AG04450 (cell line): ENCODE measurements at places on chromosomes 2 and 18.

DNA sequence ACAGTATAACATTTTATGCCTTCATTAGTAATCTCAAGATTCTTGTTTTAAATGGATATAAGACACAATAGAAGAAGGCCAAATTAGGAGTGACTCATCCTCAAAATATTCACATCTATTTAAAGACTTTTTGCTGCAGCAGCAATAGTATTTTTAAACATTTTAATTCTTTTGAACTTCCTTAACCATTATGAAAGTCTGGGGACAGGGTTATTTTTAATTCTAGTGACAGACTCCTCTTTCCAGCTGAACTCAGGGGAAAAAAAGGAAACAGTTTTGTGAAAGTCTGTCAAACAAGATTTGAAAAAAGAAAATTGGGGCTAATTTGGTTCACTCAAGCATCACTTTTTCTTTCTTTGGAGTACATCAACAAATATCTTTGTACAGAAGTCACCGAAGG lies 541.8 kb downstream of the NUP35 start:
- DNase-seq = no peak

DNA sequence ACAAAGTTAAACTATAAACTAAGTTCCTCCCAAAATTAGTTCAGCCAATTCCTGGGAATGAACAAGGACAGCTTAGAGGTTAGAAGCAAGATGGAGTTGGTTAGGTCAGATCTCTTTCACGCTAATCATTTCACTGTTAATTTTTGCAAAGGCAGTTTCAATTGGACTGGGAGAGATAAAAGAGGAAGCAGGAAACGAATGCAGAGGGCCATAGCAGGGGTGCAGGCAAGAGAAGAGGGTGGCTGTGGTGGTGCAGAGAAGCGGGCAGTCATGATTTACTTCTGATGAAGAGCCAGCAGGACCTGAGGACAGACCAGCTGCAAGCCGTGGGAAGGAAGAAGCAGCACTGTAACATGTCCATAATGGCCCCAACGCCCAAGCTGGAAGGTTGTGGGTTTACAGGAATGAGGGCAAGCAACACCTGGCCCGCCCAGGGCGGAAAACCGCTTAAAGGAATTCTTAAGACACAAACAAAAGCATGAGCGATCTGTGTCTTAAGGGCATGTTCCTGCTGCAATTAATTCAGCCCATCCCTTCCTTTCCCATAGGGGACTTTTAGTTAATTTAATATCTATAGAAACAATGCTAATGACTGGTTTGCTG lies 4.1 kb upstream of the RMP24 start:
- DNase-seq = no peak

DNA sequence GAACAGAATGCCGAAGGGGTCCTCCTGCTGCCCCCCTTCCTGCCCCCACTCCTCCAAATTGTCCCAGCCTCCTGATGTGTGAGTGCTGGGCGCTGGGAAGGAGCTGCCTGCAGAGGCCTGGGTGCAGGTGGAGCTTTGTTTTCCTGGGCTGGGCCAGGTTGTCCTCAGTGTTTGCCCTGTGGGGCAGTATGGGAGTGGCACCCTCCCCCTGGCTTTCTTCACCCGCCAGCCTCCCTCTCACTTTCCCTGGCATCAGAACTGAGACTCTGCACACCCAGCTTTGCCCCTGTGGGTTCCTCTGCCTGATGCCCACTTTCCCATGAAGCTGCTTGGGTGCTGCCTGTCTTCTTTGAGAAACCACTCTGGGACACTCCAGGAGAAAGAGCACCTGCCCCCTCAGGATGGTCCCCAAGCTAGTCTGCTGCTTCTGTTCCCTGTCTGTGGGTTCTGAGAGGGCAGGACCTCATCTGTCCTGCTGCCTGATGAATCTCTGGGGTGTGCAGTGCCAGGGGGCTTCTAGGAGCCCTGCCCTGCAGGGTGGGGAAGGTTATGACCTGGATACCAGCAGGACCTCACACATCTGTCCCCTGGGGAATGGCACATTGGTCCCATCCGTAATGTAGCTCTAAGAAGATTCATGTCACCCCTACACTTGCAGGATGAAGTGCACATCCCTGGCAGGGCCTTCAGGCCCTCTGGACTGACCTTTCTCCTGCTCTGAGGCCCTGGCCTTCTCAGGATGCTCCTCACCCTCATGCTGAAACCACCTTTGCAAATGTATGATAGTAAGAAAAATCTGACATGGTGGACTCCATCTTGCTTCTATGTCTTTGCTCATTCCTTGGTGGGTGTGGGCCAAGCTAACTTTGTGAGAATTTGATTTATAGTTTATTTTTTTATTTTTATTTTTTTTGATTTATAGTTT lies 146.8 kb upstream of the HS6ST1 start:
- no peak for DNase-seq

- no peak for DNase-seq
These were observed 15.7 kb downstream of the SH3RF3 start for GRCh38 chr2:109144721-109145120.

- DNase-seq = no peak
These were observed 73.2 kb downstream of the ASB1 start for GRCh38 chr2:238499731-238500580.

GRCh38 chr2:169849710-169850109 lies 22.5 kb downstream of the UBR3 start:
- DNase-seq = no peak

DNA sequence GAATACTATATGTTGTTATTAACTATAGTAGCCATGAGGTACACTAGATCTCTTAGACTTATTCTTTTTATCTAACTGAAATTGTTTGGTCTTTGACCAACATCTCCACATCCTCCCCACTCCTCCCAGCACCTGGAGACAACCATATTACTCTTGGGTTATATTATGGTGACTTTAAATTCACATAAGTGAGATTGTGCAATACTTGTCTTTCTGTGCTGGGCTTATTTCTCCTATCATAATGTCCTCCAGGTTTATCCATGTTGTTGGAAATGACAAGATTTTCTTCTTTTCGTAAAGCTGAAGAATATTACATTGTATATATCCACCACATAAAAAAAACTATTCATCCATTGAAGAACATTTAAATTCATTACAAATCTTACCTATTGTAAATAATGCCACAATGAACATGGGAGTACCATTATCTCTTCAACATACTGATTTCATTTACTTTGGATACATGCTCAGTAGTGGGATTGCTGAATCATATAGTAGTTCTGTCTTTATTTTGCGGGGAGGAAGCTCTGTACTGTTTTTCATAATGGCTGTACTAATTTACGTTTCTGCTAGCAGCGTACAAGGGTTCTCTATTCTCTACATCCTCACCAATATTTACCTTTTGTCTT lies 159.2 kb upstream of the SCN7A start:
- DNase-seq = no peak

DNA sequence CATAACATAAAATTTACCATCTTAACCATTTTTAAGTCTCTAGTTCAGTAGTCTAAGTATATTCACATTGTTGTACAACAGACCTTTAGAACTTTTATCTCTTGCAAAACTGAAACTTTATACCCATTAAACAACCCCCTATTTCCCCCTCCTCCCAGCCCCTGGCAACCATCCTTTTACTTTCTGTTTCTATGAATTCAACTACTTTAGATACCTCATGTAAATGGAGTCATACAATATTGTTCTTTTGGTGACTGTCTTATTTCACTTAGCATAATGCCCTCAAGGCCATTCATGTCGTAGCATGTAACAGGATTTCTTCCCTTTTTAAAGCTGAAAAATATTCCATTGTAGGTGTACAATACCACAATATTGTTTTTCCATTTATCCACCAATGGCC lies 129.8 kb downstream of the PDE11A start:
- no peak for DNase-seq

GRCh38 chr2:200856806-200857205 lies 7.7 kb downstream of the CLK1 start:
- DNase-seq = no peak

DNA sequence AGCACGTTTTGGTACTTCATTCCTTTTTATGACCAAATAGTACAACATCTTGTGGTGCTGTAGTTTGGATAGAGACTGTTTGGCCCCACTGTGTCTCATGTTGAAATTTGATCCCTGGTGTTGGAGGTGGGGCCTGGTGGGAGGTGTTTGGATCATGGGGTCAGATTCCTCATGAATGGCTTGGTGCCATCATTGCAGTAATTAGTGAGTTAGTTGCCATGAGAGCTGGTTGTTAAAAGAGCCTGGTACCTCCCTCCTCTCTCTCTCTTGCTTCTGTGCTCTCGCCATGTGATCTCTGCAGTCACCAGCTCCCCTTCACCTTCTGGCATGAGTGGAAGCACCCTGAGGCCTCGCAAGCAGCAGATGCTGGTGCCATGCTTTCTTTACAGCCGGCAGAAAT lies 50.9 kb downstream of the NCAPH start:
- no peak for DNase-seq

DNA sequence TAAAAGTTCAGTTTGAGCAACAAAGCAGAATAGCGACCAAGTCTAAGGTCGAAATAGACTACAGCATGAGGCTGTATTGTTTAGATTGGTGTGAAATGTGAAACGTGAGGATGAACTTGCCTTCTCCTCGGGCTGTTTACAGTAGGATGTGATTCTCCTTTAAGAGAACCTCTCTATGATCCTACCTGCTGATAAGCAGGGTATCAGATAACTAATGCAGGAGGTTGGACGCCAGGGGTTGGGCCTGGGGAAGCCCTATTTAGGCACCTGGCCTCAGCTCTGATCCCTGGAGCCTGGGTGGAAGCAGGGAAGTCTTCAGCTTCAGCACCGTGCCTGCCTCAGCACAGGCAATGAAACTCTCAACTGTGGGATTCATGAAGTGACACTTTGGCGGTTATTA lies 11.4 kb downstream of the CRYGD start:
- DNase-seq = no peak

GRCh38 chr2:5412001-5412400 lies 280.2 kb upstream of the SOX11 start:
- DNase-seq = no peak

GRCh38 chr2:213416832-213417231 lies 132.6 kb downstream of the SPAG16 start:
- no peak for DNase-seq

GRCh38 chr18:58392324-58393000 lies 236.4 kb downstream of the ALPK2 start:
- DNase-seq = no peak

DNA sequence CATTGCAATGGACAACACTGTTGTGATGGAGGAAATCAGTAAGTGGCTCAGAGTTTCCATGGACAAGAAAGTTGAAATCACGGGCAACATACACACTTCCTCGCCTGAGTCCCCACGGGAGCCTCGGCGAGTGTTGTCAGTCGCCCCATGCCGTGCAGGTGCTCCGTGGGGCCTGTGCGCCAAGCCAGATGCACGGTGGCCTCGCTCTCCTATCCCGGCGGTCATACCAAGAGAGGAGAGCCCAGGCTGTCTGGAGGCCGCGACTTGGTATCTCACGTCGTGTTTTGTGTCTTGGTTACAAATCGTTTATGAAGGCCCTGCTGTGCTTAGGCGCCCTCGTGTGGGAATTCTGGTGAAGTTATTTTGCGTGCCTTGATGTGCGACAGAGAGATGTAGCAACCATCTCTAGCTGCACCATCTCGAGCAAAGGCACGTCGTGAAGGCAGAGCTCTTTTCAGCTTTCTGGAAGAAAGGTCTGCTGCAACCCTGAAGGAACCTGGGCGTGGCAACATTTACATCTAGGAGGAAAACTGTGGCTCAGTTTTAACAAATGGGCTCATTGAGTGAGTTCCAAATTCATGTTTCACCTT lies 21.8 kb downstream of the ATG4B start:
- DNase-seq = peak; percentile 29

DNA sequence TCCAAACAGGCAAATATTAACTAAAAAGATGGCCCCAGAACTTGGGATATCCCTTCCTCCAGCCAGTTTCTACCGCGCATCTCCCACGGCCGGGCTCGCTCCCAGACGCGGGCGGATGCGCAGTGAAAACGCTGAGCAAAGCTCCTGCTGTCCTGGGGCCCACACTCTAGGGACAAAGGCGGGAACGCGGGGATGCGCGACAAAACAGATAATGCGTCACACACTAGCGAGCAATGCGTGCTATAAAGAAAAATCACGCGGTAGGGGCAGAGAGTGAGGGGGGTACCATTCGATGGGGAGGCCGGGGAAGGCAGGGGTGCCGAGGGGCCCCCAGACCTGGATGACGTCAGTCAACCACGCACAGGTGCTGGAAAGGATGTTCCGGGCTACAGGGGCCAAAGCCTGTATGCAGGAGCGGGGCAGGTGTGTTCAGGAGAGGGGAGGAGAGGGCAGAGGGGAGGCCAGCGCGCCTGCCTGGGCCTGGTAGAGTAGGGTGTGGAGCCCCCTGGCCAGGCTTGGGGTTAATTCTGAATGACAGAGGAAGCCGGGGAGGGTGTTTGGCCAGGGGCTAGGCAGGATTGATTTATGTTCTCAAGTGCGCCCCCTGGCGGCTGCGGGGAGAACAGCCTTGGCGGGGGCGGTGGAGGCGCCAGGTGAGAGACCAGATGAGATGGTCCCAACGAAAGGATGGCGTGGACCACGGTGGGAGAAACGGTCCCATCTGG lies 14.9 kb upstream of the ITM2C start:
- DNase-seq = no peak
